ENCODE measurements at places on chromosomes 7 and 10.

DNA sequence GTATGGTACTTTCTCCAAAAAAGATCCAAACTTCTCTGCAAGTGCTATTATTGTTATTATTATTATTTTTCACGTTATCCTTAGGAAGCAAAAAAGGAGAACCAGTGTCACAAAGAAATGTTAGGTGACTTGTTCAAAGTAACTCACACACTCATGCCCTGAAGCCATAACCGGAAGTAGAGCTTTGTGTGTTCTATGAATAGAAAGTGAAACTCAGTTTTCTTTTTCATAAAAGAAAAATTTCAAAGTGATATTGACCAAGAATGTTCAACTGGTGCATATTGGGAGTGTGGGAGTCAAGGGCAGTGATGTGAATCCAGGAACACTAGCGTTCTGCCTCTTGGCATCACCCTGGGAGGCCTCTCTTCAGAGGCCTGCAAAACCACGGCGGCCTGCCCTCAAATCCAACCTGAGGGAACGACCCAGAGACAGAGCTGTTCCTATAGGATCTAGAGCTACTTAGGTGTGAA is 106.1 kb downstream of the PRKCQ start:
- DNase-seq = no peak

DNA sequence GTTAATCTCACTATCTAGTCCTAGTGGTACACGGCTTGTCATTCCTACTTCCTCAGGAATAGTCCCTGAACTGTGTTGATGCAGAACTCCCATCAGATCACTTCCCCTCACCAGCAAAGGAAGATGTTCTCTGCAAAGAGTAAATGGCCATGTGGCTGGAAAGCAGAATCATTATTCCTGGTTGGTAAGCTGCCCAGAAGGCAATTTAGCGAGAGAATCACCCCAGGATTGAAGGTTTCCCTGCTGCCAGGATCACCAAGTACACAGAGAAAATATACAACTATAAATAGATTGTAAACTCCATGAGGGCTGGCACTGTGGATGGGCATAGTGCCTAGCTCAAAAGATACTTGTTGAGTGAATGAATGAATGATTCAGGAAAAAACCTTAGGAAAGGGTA is 115.0 kb downstream of the GFRA1 start:
- no peak for DNase-seq

DNA sequence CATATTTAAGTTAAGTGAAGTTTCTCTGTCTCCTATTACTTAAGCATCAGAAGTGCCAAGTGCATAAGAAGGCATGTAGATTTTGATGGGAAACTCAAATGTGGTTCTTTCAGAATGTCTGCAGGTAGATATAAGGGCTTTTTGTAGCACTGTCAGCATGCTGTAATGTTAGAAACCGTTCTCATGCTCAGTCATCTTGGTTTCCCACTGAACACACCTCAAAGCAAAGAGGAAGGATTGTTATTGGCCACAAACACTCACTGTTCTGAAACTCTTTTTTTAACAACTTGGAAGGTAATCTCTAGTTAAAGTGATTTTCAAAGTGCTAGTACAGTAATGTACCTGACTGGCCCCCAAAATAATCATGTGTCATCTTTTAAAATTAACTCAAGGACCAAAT is 126.0 kb downstream of the AASS start:
- DNase-seq = no peak

GRCh38 chr7:37074370-37074769 is 350.1 kb upstream of the AOAH start:
- DNase-seq = no peak

- DNase-seq = no peak
These were observed 67.3 kb downstream of the SGMS1 start for GRCh38 chr10:50556237-50557120.

GRCh38 chr7:105257338-105257737 is 131.4 kb downstream of the SRPK2 start:
- DNase-seq = no peak

- DNase-seq = no peak
These were observed 53.3 kb downstream of the FIGNL1 start for GRCh38 chr7:50396856-50397255.

DNA sequence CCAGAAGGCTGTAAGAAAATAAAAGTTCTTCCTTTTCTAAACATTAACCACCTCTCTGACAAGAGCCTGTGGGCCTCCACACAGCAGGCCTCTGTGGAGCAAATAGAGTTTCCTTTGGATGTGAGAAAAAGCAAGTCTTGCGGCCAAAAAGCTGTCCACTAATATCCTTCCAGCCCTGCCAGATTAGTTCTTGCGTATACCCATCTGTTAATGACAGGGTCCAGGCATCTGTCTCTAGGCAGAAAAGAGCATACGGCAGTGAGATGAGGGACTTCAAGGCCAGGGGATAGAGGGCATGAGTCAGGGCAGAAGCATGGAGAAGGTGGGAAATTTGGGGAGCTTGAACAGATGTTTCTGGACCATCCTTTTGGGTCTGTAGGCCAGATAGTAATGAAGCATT is 164.9 kb downstream of the NSUN6 start:
- DNase-seq = no peak

GRCh38 chr7:24778543-24779282 is 21.4 kb upstream of the GSDME start:
- DNase-seq = no peak

- no peak for DNase-seq
These were observed 6.4 kb downstream of the GCK start for GRCh38 chr7:44182827-44183226.

DNA sequence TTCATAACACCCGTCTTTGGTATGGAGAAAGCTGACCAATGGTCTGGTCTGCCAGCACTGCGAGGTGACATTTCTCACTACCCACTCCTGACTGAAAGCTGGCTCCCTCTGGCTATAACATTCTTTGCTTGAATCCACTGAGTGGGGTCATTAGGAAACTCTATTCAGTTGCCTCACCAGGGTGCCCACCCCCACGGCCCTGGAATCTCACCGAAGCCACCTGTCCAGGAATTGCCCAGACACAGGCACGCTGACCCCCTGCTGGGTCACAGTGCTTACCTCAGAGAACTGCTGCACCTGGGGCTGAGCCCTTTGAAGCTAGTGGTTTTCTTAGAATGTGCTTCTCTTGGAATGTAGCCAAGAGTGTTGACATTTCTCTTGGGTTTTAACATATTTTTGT is 28.6 kb downstream of the HECW1 start:
- no peak for DNase-seq

- no peak for DNase-seq
These were observed 28.6 kb downstream of the SMKR1 start for GRCh38 chr7:129530795-129531391.

- no peak for DNase-seq
These were observed 8.9 kb upstream of the GRK5 start for GRCh38 chr10:119198438-119198837.

DNA sequence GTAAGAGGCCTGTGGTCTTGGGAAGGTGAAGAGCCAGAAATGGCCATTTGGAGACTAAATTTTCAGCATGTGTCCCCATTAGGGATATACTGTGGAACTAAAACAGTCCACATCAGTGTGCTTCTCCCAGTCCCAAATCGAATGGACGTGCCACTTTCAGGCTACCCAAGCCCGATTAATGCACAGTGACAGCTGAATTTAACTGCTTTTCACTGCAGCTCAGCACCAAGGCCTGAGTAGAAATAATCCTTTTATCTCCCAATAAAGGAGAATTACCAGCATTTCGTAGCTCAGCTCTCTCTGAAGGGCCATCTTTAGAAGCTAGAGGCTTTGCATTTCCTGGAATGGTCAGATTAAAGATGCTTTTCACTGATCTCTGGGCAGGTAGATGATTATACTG is 183.3 kb downstream of the NPSR1 start:
- no peak for DNase-seq

DNA sequence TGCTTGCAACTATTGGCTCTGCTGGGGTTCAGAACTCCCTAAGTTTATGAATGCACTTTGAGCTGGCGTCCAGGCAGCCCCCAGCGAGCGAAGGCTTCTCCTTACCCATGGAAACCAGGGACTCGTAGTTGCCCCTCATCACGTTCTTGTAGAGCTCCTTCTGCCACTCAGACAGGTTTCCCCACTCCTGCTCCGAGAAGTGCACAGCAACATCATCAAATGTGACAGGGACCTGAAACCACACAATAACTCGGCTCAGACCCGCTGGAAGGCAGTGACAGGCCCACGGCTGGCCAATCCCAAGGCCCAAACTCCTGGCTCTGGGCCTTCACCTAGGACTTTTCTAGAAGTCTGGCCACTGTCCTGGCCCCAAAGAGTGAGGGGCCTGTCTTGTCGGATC is 6.9 kb downstream of the ZNF777 start:
- DNase-seq = no peak

GRCh38 chr10:6877722-6878392 is 297.8 kb upstream of the PRKCQ start:
- no peak for DNase-seq

DNA sequence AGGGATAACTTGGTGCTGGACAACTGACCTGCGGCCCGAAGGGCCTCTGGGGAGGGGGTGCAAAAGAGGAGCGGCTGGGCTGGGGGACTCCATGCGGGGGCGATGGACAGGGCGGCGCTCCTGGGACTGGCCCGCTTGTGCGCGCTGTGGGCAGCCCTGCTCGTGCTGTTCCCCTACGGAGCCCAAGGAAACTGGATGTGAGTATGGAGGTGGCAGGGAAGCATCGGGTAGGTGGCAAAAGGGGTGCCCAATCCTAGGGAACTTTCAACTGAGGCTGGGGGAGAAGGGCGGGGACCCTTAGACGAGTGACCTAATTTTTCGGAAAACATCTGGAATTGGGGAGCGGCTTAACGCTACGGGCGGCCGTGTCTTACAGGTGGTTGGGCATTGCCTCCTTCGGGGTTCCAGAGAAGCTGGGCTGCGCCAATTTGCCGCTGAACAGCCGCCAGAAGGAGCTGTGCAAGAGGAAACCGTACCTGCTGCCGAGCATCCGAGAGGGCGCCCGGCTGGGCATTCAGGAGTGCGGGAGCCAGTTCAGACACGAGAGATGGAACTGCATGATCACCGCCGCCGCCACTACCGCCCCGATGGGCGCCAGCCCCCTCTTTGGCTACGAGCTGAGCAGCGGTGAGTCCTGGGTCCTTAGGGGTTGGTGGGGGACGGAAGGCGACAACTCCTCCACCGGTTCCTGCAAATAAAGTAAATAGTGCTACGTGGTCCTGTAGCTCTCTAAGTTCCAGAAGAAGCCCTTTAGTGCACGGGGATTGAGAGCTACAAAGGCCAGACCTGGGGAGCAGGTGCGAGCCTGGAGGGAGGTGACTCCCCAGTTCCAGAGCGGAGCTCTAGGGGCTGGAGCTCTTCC is 622 bp downstream of the WNT16 start:
- no peak for DNase-seq

DNA sequence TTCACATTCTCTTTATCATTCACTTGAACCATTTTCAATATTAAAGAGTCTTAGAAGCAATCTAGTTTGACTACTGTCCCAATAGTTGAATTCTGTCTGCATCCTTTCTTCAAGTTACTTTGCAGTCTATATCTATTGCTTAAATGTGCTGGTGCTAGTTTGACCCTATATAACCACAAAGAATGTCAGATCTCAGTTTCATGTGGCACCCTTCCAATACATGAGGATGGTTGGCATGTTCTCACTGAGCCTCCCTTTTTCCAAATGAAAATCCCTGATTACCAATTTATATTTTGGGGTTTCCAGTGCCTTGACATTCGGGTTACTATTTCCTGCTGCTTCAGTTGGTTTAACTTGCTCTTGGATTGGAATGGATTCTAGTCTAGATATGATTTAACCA is 292.7 kb downstream of the EXOC4 start:
- DNase-seq = no peak

GRCh38 chr10:51325649-51326048 is 251.4 kb downstream of the PRKG1 start:
- DNase-seq = no peak

DNA sequence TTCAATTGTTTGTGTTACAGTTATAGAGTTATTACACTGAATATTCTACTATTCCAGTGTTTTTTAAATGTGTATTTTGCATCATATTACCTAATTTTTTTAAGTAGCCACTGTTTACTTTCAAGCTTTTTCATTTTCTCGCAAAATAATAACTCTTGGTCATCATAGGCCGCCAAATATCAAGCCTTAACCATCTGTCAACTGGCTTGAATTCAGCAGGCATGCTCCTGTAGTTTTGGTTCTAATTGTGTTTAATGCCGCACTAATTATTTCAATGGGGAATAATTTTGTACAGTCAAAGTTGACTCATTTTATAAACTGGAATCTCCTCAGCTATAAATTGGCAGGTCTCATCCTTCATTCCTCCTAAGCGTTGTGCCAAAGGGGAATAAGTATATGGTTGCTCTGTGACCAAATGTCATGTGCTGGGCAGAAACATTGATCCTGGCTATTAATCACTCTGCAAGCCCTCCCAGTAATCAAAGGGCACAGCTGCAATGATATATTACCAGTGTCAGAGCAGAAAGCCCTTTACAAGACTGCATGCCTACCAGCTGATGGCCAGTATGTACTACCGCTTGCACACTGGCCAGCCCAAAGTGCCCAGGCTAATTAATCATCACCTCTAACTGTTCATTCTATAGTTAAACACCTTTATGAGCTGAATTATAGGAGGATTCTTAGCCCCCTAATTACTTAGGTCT is 74.8 kb downstream of the SKAP2 start:
- no peak for DNase-seq

- DNase-seq = no peak
These were observed 137.6 kb downstream of the RAMP3 start for GRCh38 chr7:45295222-45295621.

- DNase-seq = no peak
These were observed 34.8 kb downstream of the SLC25A13 start for GRCh38 chr7:96287132-96287531.

DNA sequence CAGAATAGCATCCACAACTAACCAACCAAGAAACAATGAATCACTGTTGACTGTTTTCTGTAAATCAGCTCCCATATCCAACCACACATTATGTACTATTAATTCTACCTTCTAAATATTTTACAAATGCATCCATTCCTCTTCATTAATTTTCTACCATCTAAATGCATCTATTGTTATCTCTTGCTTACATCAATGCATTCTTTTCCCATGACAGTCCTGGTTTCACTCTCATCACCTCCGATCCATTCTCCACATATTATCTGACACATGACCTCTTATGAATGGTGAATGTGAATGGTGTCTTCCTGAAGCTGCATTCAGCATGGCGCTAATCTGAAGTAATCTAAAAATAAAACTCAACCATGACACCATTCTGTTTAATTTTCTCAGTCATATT is 153.8 kb upstream of the CALCR start:
- DNase-seq = no peak

GRCh38 chr7:17771901-17772408 is 168.3 kb downstream of the SNX13 start:
- no peak for DNase-seq

GRCh38 chr10:97818572-97818971 is 31.1 kb upstream of the GOLGA7B start:
- no peak for DNase-seq
